ENCODE measurements at places on chromosomes 13 and 19.
A peak's percentile ranks its signal among the peaks of the same experiment; 100 is the strongest.

DNA sequence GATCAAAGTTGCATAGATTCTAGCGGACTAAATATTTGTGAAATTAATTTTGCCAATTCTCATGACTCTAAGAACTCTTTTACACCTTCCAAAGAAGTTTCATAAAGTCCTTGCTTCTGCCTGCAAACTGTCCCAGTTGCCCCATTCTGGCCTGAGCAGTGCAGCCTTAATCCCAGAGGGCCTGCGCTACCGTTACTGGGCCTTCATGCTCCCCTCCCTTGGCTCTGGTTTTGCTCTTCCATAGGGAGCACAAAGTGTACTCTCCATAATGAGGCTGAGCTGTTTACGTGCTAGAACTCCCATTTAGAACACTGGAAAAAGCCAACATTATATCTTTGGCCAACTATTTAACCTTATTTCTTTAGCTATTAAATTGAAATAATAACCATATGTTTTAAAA is 2.1 kb downstream of the MTIF3 start:
- DNase-seq, result no peak

DNA sequence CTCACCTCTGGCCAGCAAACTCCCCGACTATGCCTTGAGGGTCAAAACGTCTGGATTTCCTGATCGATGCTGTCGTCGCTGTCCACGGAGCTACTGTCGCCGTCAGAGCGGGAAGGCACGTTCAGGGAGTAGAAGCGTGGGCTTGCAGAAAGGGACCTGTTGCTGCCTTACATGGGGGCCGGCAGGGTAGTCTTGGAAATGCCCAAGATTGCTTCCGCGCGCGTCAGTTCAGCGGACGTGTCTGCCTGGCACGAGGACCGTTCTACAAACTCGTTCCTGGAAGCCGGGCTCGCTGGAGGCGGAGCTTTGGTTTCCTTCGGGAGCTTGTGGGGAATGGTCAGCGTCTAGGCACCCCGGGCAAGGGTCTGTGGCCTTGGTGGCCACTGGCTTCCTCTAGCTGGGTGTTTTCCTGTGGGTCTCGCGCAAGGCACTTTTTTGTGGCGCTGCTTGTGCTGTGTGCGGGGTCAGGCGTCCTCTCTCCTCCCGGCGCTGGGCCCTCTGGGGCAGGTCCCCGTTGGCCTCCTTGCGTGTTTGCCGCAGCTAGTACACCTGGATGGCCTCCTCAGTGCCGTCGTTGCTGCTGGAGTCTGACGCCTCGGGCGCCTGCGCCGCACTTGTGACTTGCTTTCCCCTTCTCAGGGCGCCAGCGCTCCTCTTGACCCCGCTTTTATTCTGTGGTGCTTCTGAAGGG is 15.4 kb downstream of the RB1 start:
- no peak for DNase-seq

- peak; percentile 2 for DNase-seq
These were observed 202.2 kb upstream of the STARD13 start for GRCh38 chr13:33487575-33488243.

DNA sequence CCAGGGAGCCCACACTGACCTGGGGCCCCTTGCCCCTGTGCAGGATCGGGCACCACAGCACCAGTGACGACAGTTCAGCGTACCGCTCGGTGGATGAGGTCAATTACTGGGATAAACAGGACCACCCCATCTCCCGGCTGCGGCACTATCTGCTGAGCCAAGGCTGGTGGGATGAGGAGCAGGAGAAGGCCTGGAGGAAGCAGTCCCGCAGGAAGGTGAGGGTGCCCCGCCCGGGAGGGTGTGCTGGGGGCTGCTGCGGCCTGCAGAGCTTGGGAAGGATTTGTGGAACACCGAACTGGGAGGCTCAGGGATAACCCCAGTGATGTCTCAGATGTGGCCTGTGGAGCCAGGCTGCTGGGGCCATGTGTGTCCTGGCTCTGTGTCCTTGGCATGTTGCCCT is 4.2 kb downstream of the B3GNT8 start:
- DNase-seq, result no peak

DNA sequence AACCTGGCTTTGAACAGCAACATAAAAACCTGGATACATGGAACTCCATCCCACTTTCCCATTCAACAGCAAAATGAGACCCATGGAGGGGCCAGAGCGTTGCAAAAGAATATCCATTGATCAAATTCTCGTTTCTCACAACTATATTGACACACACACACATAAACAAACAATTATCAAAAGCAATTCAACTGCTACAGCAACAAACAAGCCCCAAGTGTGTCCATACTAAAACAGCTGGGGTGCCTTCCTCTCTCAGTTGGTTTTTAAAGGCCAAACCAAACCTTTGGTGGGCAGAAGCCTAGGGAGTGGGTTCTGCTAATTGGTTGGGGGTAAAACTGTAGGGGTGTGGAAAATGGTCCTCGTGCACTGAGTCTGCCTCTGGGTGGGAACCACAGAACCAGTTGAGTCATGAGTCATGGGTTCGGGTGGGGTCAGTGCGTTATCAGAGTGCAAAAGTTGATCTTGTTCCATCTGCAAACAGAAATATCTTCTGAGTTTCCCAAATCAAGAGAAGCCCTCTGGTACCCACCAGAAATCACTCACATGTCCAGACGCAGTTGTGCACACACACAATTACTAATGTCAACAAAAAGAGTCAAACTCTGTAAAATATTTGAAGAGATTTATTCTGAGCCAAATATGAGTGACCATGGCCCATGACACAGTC is 18.5 kb downstream of the GPR42 start:
- DNase-seq, result no peak

DNA sequence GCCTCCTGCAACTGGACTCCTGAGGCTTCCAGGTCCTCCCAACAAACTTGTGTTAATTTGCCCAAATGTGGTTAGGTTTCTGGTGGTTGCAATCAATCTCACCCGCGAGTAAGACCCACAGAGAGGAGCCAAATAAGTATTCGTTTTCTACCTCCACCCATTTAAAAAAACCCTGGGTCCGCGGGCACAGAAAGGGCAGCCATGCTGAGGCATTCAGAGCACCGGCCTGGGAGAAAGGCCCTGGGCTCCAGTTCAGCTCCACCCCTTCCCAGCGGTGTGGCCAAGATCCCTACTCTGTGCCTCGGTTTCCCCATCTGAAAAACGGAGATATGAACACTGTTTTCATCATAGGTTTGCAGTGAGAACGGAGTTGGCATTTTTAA is 56.9 kb downstream of the PEPD start:
- DNase-seq, result no peak

GRCh38 chr13:111183959-111184358 is 68.8 kb downstream of the ARHGEF7 start:
- DNase-seq, result no peak

GRCh38 chr19:39996218-39996810 is 546 bp upstream of the ZNF546 start:
- DNase-seq, result peak; percentile 39

DNA sequence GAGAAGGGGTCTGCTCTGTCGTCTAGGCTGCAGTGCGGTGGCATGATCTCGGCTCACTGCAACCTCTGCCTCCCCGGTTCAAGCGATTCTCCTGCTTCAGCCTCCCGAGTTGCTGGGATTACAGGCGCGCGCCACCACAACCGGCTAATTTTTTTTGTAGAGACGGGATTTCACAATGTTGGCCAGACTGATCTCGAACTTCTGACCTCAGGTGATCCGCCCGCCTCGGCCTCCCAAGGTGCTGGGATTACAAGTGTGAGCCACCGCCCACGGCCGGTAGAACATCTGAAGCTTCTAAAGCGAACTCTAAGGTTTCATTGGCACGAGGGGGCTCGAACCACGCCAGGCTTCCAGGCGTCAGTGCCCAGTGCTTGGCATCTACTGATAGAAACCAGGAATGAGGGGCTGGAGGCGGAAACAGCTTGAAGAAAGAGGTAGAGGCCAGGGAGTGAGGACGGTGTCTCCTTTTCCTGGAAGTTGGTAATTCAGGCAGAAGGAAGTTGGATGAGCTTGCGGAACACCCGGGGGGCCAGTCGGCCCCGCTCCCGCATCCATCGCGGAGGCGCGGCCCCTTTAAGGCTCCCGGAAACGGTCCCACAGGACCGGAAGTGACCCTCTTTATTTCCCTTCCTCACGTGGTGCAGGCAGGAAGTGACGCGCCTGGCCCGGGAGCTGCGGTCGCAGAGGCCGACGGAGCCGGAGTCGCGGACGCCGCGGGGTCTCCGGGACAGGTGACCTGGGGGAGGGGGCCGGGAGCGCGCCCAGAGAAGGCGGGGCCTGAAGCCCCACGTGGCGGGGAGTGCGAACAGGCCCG is at the start of gene CCDC9:
Gene CCDC9 (plus strand): TSS at position 647 of the 814 bp plus-strand sequence. CDS start 1,876 bp downstream, outside the sequence.
- DNase-seq, result no peak

DNA sequence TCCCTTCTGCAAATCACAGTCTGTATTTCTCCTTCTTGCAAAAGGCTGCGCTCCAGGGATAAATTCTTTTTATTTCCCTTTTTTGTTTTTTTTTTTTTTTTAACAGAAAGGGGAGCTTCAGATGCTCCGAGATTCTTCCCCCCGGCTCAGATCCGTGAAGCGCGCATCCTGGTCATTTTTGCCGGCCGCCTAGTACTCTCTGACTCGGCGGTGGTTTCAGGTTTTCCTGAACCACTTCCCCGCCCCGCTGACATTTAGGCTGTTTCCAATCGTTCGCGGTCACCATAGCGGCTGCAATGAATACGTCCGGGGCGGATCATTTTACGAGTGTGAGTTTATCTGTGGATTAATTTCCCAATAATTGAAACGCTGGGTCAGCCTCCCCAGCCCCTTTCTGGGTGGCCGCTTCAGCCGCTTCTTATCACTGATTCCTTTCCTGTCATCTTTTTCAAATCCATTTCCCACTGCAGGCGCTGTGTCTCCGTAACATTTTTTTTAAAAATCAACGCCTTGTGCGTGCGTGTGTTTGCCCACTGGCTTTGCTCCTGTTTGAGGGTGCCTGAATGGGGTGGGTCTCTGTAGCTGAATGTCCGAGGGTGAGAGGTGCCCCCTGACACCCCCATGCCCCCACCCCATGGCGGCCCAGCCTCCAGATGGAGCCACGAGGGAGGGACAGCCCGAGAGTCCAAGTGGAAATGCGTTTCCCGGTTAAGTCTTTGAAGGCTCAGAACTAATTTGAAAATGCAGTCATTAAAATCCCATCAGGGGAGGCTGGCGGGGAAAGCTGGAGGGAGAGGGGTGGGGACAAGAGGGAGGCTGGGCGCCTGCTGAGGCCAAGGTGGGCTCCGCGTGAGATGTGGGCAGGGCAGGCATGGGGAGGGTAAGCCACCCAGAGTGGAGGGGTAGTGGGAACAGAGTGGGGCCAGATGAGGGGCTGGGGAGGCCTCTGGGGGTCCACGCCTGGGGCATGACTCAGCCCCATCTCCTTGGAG is 10.6 kb downstream of the ONECUT3 start:
- no peak for DNase-seq

- DNase-seq, result no peak
These were observed 19.3 kb upstream of the RAB20 start for GRCh38 chr13:110580800-110581199.

- no peak for DNase-seq
These were observed 412.7 kb upstream of the MIR17HG start for GRCh38 chr13:90934741-90935140.

DNA sequence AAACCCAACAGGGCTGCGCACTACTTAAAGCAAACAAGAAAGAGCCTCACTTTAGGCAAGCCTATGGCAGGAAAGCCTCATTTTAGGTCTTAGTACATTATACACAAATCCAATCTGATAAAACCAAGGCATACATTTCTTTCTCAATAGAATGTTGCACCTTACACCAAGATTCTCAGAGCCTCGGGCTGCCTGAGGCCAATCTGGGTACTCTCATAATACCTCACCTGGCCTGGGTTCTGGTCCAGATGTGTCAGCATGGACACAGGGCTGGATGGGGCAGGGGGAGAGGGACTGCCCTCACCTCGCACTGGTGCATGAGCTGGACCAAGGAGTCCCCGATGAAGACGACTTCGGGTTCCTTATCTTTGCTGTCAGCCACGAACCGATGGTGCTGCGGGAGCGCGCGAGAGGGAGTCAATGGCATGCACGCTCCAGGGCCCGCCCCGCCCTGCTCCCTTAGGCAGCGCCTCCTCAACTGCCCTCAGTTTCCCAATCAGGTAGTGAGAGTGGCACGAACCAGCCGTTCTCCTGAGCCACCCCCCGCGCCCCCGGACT is at the start of gene PRR19:
Gene PRR19 (plus strand): TSS at position 487 of the 558 bp plus-strand sequence. CDS start 7,453 bp downstream, outside the sequence.
- DNase-seq, result no peak

- no peak for DNase-seq
These were observed 73.8 kb downstream of the CCDC70 start for GRCh38 chr13:51935326-51936171.

GRCh38 chr19:45780448-45781213 is 1.7 kb downstream of the DMPK start:
- DNase-seq, result no peak

GRCh38 chr13:94210816-94211215 is 268.7 kb downstream of the DCT start:
- no peak for DNase-seq

GRCh38 chr19:16737911-16738310 is 18.3 kb downstream of the NWD1 start:
- no peak for DNase-seq

DNA sequence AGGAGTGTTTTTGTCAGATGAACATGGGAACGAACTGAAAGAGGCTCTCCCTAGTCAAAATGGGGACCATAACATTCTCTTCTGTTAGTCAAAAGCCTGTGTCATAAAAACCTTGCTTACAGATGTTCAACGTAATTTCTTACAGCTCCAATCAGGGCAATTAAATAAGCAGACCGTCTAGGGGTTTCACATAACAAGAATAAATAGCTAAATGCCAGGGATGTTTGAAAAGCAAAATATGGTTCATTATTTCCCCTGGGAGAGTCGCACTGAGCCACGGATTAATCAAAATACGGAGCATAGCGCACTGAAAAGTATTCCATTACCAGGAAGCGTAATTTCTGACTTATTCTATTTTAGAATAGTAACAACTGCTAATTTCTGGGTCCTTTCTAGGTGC is 63.7 kb upstream of the MRI1 start:
- no peak for DNase-seq

DNA sequence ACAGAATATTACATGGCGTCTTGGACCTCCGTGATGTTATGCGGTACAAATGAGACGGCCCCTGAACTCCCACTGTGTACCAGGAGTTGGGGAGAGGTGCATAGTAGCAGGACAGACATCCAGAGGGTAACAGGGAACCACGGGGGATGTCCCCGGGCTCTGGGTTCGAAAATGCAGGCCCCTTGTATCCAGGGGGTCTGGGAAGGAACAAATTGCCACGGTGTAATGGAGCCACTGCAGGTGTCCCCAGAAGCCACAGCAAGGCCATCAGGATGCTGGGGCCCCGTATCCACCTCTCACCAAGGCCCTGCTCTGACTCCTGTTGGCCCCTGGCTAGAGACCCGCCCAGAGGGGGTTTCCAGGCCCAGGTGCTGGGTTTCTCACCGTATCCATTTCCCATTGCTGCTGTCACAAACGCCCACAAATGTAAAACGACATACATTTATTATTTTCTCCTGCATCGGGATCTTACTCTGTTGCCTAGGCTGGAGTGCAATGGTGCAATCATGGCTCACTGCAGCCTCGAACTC is 77.8 kb downstream of the INSR start:
- no peak for DNase-seq

GRCh38 chr19:48398102-48398374 is 4.6 kb downstream of the GRIN2D start:
- DNase-seq, result no peak

GRCh38 chr19:56837492-56838023 is 3.0 kb downstream of the PEG3 start:
- DNase-seq, result no peak

- DNase-seq, result no peak
These were observed 73.5 kb downstream of the CAB39L start for GRCh38 chr13:49370371-49370770.

GRCh38 chr19:12783291-12783848 is 7.9 kb upstream of the JUNB start:
- DNase-seq, result no peak
